Prostate gland (tissue), 2 donors: ENCODE measurements at places on chromosomes 12 and 14.

GRCh38 chr14:24938593-24938992 is 111.4 kb downstream of the STXBP6 start:
- DNase-seq = no peak

DNA sequence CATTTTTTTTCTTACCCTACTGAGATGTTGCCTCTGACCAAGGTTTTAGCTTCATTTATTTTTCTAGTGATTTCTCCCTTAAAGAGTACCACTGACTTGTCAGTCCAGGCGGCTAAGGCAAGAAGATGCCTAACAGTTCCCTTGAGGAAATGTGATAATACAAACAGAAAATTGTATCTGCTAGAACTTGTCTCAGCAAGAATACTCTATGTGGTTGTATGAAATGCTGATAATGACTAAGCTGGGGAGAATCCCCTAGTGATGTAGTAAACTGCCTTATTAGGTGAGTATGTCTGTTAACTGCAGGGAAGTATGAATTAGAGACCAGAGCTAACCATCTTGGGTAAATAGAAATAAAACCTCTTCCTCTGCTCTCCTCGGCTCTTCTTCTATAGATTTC is 6.7 kb downstream of the C12orf54 start:
- peak; percentile 9 for DNase-seq

DNA sequence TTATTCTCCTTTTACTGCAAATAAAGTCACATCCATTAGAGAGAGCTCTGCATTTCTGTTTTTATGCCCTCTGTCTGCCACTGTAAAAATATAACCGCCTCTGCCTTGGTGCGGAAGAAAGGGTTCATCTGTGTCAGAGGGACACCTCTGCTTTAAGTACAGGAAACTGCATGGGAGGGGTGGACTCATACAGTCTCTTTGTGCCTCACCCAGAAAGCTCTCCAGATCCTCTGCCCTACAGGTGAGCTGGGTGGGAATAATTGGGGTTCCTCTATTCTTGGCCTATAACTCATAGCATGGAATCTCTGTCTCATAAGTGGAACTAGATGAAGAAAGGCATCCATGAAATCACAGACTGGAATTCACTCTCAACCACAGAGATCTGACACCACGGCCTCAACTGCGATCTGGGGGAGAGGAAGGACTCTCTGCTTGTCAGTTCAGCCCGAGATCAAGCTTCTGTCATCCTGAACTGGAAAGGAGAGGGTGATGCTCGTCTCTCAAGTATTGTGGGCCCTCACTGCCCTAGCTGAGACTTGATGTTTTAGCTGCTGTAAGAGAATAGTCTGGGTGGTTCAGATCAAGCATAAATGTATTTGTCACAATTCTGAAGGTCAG is 702.3 kb downstream of the TMEM121 start:
- DNase-seq = no peak

DNA sequence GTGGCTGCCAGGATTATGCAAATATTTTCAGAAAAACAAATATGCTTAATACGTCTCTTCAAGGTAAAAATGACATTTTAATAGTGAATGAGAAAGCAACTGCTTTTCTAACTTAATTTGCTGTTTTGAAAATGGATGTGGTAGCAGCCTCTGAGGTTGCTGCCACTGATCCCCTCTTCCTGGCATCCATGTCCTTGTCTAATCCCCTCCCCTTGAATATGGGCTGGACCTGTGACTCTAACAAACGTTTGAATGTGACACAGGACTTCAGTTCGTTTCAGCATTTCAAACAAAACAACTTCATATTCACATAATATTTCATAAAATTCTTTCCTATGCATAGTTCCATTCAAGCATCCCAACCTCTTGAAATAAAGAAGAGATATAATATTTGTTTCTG is 64.2 kb upstream of the SLC38A2 start:
- DNase-seq = no peak

- no peak for DNase-seq
Measured at GRCh38 chr12:89999699-90000505, 291.3 kb upstream of the ATP2B1 start.

DNA sequence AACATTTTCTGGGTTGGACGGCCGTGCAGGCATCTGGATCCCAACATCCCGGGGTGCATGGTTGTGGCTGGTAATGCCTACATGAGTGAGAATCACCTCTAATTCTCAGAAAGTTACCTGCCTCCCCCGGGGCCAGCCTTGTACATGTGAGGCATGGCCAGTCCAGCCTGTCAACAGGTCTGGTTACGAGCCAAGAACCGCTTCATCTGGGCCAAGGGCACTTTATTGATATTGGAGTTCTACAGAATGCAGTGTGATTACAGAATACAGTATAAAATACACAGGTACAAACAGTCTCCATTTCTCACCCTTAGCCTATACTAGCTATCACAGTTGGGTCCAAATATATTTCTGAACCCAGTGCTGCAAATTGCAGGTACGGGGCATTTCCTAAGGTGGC is 84.9 kb upstream of the EVL start:
- no peak for DNase-seq

DNA sequence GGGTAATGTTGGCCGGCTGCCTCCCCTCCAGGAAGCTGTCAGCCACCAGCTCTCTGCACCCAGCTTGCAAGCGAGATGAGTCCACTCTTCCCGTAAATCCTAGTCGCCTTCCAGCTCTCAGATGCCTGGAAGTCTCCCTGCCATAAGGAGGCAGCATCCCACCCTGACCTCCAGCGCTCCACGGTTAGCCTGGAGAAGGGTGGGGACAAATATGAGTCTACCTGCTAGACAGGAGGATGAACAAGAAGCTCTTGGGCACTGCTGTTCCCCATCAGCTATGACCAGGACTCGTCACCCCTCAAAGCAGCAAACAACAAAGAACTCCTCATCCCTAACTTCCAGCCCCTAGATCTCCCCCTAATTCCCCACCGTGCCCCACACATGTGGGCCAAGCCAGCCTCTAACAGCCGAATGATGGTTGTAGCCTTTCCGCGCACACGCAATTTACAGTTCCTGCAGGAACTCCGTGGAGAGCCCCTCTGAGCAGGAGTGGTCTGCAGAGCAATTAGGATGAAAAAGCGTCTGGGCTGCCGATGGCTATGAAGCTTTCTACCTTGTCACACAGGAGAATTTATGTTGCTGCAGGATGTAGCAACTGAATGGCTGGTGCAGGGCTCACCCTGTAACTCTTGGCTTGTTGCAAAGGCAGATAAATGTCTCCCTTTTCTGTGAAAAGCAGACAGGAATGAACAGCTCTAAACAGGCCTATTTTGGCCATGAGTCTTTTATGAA is 181.4 kb downstream of the GLT1D1 start:
- no peak for DNase-seq

DNA sequence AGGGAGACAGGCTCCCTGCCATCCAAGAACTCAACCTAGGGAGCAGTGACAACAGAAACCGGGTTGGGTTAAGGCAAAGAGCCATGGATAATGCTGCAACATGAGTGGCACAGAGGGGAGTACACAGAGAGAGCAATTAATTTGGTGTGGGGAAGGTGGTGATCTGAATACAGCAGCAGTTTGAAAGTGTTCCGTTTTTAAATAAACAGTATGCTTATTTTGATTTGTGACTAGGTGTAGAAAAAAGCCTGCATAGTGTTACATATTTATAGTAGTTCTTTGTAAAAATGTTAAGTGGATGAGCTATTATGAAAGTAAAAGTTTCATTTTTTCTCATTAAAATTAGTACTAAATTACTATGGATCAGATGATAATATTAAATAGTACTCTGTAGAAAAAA is 8.7 kb downstream of the AKAP5 start:
- no peak for DNase-seq

DNA sequence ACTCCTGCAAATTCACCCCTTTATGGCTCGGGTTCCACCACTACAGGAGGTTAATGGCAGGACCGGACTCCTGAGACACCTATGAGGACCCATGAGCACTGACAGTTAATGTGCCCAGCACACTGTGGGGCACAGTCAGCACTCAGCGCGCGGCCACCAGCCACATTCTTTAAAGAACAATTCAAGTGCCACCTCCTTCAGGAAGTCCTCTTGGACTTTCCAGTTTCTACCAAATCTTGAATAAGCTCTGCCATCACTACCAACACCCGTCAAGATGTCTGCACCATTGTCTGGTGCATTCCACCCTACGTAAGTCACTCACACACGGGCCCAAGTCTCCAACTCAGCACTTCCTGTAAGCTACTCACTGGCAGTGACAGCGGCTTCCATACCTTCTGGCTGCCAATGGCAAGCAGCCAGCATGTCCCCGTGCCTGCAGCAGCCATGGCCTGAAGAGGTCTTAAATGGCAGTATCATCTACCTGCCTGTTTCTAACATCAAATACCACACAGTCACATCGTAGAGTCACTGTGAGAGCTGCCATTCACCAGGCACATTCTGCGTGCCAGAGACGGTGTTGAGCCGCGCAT is 48.5 kb downstream of the CDC42BPB start:
- no peak for DNase-seq

GRCh38 chr14:61226015-61226654 is 55.0 kb downstream of the TMEM30B start:
- DNase-seq = no peak

- DNase-seq = no peak
Measured at GRCh38 chr14:23102801-23103200, 2.0 kb downstream of the CIROP start.

- DNase-seq = no peak
Measured at GRCh38 chr14:35999294-35999693, 173.2 kb downstream of the BRMS1L start.

GRCh38 chr12:99954724-99955123 is 30.0 kb downstream of the ANKS1B start:
- no peak for DNase-seq

DNA sequence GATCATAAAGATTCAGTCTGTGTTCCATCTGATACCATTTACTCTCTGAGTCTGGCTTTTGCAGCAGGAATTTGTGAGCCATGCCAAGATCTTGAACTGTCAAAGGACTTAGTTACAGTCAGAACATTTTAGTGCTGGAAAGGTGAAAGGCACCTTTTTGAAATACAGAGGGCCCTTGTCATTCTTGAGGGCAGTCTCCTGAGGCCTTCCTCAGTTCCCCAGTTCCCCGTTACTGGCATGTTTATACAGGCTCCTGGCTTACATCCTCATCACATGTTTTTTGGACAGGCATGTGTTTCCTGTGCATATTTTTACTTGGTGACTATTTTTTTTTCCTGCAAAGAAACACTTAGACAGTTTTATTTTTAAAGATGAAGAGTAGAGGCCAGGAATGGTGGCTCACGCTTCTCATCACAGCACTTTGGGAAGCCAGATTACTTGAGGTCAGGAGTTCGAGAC is 21.0 kb downstream of the CFAP54 start:
- DNase-seq = no peak

GRCh38 chr14:82313889-82314288 is 780.2 kb upstream of the SEL1L start:
- DNase-seq = peak; percentile 25

GRCh38 chr12:13288937-13289652 is 92.6 kb downstream of the EMP1 start:
- DNase-seq = no peak

- no peak for DNase-seq
Measured at GRCh38 chr14:57714487-57714931, 151.4 kb downstream of the SLC35F4 start.

- DNase-seq = no peak
Measured at GRCh38 chr12:56884421-56884820, 49.8 kb downstream of the SDR9C7 start.

- no peak for DNase-seq
Measured at GRCh38 chr12:122643207-122643805, 59.9 kb downstream of the HCAR2 start.

DNA sequence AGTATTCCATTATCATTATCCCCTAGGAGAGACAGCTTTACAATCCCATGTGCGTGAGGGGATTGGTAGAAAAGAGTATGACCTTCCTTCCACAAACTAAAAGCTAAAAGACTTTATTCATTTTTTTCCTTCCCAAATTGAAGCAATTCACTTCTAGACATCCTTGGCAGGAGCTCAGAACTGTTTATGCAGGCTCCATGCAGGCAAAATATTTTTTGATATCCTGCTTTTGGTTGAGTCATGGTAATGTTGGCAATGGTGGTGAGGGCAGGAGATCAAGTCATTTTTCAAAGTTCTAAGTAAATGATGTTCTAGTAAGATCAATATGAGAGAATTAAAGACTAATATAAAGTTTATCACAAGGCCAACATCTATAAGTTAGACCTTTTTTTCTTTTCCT is 1.3 kb upstream of the PLEKHG7 start:
- no peak for DNase-seq

DNA sequence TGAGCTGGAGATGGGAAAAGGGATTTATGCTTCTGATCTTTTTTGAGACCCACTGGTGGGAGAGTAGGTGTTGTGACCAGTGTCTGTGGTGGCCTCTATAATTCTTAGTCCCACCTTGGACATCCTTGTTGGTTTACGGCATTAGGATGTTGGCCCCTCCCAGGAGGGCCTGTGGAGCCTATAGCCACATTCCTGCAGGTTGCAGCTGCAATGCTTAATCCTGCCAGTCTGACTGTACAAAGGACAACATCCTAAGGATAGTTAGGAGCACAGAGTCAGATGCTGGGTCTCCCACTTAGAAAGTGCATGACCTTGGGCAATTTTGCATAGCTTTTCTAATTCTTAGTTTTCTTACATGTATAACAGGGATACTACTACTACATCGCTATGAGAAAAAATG is 150.9 kb upstream of the SLC38A2 start:
- DNase-seq = no peak

GRCh38 chr12:54159140-54159539 is 29.6 kb downstream of the SMUG1 start:
- no peak for DNase-seq

DNA sequence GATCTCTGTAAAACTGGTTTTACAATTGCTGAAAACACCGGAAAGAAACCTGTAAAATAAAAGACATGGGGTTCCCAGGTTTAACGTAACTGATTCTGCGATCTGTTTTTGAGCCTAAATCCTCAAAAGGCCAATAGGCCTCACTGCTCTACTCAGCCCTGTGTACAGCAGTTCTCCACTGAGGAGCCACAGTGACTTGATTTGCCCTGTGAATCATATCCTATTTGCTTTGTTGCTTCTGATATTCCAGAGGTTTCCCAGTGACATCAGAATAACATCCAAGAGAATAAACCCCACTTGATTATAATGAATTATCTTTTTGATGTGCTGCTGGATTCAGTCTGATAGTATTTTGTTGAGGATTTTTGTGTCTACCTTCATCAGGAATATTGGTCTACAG is 27.5 kb downstream of the MDM1 start:
- DNase-seq = no peak

GRCh38 chr12:38921025-38921677 is 15.8 kb upstream of the CPNE8 start:
- peak; percentile 61 for DNase-seq

- no peak for DNase-seq
Measured at GRCh38 chr14:104137297-104138097, 890 bp upstream of the KIF26A start.

- no peak for DNase-seq
Measured at GRCh38 chr14:100362311-100362927, 39.3 kb downstream of the SLC25A47 start.

GRCh38 chr14:46250113-46250703 is 401.4 kb downstream of the RPL10L start:
- DNase-seq = no peak

DNA sequence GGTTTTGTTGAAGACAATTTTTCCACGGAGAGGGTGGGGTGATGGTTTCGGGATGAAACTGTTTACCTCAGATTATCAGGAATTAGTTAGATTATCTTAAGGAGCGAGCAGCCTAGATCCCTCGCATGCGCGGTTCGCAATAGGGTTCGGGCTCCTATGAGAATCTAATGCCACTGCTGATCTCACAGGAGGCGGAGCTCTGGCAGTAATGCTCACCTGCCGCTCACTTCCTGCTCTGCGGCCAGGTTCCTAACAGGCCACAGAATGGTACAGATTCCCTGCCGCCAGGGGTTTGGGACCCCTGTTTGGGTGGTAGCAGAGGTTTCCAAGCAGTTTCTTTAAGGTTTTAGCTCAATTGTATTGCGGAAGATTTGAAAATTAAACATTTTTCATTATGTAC is 439.8 kb upstream of the OR4E1 start:
- no peak for DNase-seq
